ENCODE measurements at places on chromosomes 3 and 15. TPM values are rescaled to one million over a fixed set of nuclear protein-coding genes. Genes with fewer than 3 reads are reported as not detected.

The ISLR gene
- not detected for total RNA-seq

DNA sequence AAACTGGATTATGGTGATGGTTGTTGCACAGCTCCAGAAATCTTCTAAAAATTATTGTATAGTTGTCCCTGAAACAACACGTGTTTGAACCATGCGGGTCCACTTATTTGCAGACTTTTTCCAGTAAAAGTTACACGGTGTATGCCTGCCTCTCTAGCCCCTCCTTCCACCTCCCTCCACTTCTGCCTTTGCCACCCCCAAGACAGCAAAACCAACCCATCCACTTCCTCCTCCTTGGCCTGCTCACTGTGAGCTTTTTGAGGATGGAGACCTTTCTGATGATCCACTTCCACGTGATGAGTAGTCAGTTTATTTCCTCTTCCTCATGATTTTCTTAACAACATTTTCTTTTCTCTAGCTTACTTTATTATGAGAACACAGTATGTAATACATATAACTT is 5.4 kb downstream of the CYFIP1 start:
- DNase-seq, result peak; percentile 52

The CCR8 gene
- not detected for total RNA-seq

DNA sequence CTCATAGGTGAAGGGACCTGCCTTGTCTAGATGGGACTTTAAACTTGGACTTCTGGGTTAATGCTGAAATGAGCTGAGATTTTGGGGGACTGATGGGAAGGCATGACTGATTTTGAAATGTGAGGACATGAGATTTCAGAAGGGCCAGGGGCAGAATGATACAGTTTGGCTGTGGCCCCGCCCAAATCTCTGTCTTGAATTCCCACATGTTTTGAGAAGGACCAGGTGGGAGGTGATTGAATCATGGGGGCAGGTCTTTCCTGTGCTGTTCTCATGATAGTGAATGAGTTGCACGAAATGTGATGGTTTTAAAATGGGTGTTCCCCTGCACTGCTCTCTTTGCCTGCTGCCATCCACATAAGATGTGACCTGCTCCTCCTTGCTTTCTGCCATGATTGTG is 42.8 kb downstream of the ILDR1 start:
- no peak for DNase-seq

The WNT5A gene
- not detected for total RNA-seq

DNA sequence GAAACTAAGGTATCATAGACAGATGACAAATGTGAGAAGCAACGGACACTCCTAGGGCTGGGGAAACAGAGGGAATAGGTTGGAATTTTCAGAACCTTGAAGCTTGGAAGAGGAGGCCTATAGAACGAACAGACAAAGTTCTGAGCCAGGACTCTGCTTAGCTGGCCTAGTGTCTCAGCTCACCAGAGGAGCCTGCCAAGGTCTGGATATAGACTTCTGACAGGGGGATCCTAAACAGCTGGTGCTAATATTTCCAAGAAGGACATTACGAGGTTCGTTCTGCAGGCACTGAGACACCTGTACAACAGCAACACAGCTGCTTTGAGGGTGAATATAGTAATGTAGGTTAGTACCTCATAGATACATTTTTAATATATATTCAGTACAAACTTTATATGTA is 266.3 kb downstream of the CHL1 start:
- DNase-seq, result no peak

- no peak for DNase-seq
Measured at GRCh38 chr15:57893040-57893439, 172.5 kb downstream of the ALDH1A2 start.

DNA sequence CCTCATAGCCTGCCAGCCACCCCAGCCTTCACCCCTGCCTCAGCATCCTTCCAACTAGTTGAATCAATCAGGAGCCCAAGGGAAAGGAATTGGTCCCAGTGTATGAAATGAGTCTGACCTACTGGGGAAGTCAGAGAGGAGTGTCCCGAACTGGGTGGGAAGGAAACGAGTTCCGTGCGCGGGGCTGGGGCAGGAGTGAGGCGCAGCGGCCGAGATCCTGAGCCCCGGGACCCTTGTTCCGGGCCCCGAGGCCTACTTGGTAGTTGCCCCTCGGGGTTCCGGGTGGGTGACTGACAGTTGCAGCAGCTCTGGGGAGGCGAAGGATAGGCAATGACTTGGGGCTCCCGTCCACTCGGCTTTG is 1.1 kb upstream of the PLCL2 start:
- DNase-seq, result no peak

The HOMER2 gene
- 14.8 TPM for total RNA-seq

The DAZL gene
- total RNA-seq, result not detected

DNA sequence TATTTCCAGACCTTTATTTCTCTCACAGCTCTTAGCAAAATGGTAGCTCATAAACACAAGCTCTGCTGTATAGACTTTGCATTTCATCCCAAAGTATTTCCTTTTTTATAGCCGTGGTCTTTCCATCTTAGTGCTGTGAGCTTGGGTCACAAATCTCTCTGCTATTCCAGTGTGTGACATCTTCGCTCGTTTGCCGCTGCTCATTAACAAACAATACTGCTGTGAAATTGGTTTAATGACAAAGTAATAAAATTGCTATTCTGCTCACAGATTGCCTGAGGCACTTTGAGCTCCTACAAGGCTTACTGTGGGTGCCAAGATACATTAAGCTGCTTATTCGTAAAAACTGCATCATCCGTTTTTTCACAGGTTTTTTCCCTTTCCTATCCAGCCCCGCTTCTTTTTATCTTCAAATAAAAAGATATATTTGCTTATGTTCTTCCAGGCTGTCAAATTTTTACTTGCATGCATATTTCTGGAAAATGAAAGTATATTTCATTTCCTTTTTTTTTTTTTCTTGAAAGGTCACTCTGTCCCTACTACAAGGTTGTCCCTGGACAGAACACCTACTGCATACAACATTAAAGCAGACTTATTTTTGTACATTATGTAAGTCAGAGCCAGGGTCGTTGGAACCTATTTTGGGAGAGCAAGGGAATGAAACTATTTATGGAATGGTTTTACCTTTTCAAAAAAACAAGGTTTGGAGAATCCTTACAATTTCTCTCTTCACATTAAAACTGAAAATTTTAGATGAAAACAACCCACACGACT is 174.5 kb downstream of the MEIS2 start:
- no peak for DNase-seq

GRCh38 chr3:165195241-165195639 is 944 bp downstream of the SLITRK3 start:
- no peak for DNase-seq

DNA sequence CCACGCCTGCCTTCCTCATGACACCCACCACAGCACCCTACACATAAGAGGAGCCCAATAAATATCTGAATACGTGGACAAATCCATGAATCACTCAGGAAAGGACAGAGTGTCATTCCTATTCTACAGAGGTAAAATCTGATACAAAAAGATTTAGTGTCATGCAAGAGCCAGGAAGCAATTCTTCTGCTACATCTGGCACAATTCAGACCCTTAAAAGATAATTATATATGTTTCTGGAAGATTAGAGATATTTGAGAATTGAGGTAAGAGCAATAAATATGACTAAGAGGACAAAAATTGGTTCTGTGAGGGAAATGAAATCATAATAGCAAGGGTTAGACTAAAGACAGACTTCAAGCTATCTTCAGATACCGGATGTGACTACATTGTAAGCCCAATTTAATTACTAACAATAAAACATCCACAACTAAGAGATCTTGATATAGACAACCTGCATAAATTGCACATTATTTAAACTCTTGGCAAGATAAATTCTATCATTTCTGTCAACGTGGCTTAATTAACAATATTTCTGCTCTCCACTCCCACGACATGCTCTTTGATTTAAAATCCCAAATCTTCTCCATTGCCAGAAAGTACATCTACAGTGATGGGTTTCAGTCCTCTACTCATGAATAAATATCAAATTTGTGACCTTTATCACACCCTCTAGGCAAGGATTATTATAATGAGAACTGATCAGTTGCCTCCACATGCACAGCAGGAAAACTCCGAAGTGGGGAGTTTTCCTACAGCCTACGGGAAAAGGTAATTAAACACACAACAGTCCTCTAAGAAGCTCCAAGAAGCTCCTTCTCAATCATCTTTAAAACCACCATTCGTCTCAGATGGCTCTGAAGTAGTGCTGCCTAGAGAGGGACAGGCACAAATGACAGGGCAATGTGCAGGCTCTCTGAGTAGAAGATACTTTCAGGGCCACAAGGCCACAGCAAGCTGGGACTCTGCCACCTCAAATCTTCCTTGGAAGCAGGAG is 32.6 kb downstream of the MB21D2 start:
- no peak for DNase-seq

GRCh38 chr3:100144255-100144866 is 30.1 kb upstream of the FILIP1L start:
- peak; percentile 23 for DNase-seq

DNA sequence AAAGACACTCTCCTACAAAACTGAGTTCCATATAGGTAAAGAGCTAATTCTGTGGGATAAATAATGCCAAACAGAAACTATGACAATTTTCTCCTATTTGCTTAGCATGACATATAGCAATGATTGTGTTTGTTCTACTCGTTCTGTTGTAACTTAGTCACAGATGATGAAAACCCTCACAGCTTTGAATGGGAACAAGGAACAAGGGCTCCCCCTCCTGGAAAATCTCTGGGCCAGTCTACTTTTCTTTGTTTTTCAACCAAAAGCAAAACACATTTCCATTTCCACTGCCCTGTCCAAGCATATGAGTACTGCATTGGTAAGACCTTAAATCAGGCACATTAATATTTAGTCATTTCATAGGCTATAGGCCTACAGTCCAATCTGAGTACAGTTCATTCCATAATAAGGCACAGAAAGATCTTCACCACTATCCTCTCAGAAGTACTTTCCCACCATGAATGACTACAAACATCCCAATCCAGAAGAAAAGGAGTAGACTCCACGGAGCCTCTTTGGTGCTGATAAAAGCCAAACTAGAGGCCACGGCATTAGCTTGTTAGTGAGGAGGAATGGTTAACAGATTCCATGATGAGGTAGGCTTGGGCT is 67.1 kb downstream of the ATP8B4 start:
- no peak for DNase-seq

DNA sequence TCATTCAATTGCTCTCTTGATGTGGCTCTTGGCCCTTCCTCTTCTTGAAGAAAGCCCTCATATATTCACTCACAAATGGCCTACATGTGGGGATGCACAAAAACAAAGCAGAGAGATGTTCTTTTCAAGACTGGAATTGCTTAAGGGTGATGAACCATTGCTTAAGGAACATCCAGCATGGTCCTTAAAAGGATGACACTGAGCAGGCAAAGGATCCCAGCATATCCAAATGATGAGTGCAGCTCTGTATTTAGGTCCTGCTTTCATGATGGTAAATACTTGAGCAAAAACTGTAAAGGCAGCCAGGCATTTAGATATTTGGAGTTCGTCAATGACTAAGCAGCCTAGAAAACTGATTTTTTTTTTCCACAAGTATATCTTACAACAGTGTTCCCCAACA is 173.8 kb upstream of the ARRDC4 start:
- DNase-seq, result no peak

GRCh38 chr3:64213962-64214379 is 11.3 kb downstream of the PRICKLE2 start:
- no peak for DNase-seq

DNA sequence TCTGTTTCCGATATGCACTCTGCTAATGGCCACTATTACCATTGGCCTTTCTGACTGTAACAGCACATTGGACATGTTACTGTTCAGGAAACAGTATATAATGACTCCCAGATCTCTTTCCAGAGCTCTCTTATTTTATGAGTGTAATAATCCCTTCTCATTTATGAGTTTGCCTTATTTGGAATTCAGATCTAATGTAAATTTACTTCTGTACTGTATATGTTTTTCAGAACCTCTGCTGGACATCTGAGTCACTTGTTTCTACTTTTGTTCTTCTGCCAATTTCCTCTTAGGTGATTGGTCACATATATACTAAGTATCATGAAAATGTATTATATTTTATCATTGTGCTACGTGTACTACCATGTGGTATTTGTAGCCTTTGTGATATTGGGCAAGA is 30.5 kb downstream of the RSRC1 start:
- DNase-seq, result no peak

DNA sequence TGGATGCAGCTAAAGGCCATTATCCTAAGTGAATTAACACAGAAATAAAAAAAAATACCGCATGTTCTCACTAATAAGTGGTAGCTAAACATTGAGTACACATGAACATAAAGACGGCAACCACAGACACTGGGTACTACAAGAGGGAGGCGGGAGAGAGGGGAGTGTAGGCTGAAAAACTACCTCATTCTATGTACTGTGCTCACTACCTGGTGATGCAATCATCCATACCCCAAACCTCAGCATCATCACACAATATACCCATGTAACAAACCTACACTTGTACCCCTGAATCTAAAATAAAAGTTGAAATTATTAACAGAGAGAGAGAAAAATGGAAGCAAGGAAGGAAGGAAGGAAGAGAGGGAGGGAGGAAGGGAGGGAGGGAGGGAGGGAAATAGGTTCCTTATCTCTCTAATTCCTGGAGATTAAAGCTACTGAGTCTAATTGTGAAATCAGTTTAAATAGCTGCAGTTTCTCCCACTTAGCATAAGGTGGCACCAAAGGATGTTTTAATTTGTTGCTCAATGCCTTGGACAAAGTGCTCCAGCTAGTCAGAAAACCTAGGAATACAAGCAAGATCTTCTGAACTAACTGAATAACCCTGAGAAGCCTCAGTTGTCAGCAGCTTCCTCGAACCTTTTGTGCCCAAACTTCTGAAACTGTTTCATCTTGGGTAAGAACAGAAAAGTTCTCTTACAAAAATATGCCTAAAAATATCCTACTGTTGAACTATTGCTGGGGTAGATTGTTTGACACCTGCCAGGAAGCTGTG is 79.4 kb upstream of the ATP11B start:
- DNase-seq, result peak; percentile 72

- DNase-seq, result no peak
Measured at GRCh38 chr15:58524247-58524646, 92.5 kb downstream of the LIPC start.

The GOLGA8F gene
- not detected for total RNA-seq

- DNase-seq, result no peak
Measured at GRCh38 chr3:197305854-197306253, 7.4 kb upstream of the DLG1 start.

The CHST2 gene
- total RNA-seq, result 6.7 TPM

DNA sequence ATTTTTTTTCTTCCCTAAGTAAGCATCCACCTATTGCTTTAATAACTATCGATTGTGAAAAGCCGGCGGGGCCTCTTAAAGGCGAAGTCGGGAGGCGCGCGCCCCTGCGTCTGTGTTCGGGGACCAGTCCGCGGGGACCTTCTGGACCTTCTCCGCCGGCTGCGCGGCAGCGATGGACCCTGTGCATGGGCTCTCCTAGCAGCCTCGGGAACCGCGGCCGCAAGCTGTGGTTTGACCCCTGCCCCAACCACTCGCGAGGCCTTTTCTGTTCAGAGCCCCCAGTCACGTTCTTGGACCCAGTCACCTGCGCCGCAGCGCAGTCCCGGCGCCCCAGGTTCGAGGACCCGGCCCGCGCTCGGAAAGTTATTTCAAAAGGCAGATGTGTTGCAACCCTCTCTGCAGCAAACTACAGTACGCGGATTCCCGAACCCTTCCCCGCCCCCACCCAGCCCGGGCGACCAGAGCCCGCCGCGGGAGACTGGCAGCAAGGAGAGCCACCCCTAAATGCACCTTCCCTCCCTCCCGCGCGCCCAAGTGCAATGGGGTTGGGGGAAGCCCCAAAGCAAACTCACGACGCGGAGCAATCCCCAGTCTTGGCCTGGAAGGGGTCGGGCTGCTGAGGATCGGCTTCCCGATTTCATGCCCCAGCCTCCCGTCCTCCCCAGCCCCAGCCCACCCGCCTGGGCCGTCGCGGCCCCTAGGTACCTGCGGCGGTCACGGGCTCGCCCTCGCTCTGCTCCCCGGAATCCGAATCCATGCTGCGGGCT is 684 bp downstream of the TNFAIP8L3 start:
- no peak for DNase-seq
